ENCODE measurements at places on chromosomes 4 and X.

- no peak for DNase-seq
These were observed 20.4 kb upstream of the NPY2R start for GRCh38 chr4:155187989-155188388.

DNA sequence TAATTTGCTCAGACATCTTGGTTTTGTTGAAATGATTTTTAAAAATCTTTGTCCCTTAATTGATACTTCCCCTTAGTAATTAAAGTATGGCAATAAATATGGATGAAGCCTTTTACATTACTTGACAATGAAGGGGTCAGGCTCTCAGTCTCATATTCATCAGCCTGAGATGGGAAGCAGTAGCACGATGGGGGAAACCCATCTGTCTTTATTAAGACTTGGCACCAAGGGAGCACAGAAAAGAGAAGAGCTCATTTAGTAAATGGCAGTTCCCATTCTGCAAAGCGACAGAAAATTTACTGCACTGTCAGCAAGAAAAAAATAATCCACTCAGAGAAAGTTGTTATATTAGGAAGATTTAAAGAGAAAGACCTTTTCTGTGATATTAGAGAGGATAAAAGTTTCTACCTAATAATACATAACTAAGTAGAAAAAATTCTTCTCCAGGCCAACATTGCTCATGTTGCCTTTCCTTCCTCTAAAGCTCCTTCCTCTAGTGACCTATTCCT is 7.9 kb upstream of the SERTM2 start:
- DNase-seq = no peak

GRCh38 chrX:38886112-38886511 is 84.9 kb downstream of the MID1IP1 start:
- DNase-seq = no peak

DNA sequence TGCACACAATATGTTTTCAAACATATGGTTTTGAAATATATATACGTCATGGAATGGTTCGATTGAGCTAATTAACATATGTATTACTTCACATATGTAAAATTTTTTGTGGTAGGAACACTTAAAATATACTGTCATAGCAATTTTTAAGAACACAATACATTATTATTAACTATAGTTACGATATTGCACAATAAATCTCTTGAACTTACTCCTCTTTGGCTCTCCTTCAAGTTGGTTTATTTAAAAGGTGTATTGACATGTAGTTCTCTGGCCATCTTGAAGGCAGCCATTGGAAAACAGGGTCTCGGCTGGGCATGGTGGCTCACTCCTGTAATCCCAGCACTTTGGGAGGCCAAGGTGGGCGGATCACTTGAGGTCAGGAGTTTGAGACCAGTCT is 53.8 kb downstream of the CASP3 start:
- DNase-seq = no peak

GRCh38 chr4:73869130-73870055 is at the start of gene CXCL1:
Gene CXCL1 (plus strand): TSS chr4:73869393. CDS start chr4:73869471, 78 bp downstream.
- DNase-seq = no peak

DNA sequence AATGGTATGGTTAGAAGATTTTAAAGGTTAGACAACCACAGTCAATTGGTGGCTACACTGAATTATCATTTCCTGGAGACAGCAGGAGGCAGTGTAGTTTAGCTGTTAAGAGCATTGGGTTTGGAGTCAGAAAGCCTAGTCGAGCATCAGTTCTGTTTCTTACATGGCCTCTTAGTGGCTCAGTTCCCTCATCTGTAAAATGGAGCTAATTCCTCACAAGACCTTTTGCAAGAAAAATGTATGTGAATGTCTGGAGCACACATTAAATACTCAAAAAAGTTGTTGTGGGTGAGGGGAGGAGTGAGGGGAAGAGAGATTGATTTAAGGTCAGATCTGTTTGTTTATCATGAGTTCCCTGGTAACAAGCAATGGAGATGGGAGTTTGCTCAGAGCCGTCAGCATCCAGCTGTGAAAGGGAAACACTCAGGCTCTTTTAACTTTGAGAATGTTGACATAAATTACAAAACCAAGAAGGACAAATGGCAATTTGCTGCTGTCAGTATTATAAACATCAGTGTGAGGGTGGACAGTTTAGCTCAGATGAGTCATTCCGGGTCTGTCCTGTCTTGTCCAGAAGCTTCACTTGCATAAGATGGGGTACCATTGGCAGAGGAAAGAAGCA is 98.2 kb upstream of the PGRMC2 start:
- DNase-seq = no peak

DNA sequence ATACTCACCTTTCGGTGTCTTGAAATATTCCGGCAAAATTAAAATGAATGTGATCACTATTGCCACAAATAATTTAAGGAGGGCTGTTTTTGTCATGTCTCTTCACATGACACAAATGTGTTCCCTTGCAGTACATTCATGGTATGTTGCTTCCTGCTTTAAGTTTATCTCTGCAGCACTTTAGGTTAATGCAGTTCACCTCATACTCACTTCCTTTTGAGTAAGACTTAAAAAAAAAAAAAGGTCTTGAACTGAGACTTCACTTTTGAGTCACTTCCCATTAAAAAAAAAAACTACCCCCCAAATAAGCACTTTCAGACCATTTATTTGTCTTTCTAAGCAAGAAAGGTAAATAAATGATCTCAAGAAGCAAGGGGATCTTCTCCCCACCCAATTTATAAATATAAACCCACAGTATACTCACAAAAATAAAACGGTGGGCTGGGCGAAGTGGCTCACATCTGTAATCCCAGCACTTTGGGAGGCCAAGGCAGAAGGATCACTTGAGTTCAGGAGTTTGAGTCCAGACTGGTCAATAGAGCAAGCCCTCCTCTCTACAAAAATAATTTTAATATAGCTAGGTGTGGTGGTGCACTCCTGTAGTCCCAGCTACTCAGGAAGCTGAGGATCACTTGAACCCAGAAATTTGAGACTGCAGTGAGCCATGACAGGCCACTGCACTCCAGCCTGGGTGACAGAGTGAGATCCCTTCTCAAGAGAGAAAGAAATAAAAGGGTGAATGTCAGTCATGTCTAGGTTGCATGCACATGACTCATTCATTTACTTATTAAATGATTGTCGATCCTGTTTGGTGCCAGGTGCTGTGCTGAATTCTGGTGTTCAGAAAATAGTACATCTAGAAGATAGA is at the start of gene TMEM156:
TMEM156 (minus strand) TSS at position 192 of the 868 bp plus-strand sequence; CDS start at position 96, 96 bp downstream.
- DNase-seq = no peak

- no peak for DNase-seq
These were observed 33.6 kb upstream of the TAPT1 start for GRCh38 chr4:16259889-16260246.

DNA sequence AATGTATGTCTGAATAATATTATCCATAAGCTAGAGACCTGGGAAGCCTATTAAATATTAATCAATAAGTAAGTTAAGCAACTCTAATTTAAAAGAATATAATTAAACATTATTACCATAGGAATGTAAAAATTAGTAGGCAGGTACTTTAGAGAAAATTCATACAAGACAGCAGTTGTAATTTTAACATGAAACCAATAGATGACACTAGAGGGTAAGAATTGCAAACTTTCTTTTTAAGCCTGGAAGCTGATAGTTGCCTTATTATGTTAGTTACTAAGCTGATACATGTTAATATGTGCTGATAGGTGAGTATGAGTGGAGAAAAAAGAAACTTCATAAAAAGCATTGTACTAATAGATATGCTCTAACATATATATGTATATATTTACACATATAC is 1157.4 kb downstream of the FAM133A start:
- DNase-seq = no peak

GRCh38 chrX:47215291-47215900 is 3.1 kb upstream of the CDK16 start:
- DNase-seq = no peak

DNA sequence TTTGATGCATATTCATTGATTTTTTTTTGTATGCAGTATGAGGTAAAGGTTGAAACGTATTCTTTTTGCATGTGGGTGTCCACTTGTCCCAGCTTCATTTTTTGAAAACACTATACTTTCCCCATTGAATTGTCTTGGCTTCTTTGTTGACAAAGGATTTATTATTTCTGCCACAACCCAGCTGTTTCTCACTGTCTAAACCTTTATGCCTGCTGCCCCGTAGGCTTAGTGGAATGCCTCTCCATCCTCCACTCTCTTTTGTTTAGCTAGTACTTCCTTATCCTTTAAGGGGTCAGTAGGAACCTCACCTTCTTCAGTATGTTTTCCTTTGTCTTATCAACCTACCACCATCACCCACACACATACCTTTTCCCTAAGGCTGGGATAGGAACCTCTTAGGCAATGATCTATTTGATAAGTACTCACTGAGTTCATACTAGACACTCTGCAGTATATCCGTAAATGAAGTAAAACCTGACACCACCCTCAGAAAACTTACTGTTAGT is 8.5 kb downstream of the FMR1 start:
- no peak for DNase-seq

DNA sequence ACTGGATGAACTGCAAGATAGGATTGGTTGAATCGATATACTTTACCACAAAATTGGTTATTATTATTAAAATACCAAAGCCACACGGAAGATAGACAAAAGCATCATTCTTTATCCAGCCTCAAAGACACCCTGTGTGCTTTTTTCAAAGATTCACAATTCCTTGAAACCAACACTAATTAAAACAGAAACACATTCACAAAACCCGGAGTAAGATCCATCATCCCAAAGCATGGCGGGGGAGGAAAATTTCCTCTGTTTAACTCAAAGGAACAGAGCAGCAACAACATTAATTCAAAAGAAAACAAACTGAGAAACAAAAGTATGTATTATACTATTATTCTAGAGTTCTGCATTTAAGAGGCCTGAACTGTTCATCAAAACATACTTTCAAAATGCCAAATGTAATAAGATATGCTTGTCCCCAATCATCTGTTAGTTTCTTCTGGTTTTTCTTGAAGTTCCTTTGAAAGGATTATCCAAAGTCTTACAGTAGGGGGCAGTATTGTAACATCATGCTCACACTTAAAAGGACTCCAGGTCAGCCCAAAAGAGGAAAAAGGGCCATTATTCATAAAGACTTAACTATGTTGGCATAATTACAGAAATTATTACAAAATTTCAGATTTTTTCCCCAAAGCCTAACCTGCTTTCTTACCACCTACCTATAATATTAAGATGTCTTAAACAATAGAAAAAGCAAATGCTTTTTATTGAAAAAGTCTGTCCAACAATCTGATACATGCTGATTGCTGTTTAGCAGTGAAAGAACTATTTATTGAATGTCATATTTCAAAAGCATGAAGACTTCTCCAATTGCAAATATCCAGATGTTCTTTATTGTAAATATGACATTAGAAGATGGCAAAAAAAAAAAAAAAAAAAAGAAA is 168.7 kb downstream of the SCFD2 start:
- DNase-seq = no peak
